ENCODE measurements at places on chromosomes 3 and 15.

DNA sequence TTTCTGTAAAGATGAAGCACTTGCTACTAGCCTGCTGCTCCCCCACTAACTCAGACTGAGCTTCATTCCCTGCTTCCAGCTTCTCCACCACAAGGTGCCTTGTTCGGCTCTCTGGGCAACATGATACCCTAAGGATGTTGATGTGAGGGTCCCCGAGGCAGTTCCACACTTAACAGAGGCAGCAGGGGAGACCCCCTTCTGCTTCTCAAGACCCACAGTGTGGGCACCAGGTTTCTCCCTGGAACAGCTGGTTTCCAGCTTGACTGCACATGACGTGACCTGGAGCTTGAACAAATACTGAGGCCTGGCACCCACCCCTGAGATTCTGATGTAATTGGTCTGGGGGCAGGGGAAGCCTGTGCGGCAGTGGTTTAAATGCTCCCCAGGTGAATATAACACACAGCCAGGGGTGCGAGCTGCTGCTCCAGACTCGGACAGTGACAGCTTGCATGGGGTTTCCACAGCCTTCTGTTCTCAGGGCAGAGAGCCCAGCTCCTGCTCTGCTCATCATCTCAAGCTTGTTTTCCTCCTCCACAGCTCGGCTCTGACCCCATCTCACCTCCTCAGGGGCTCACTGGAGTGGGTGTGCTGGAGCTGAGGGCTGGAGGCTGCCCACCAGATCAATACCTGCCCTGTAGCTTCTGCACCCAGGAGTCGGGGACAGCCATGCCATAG, 95.0 kb upstream of the HACD2 start:
- DNase-seq: no peak

- DNase-seq: no peak
Observed at GRCh38 chr3:38543586-38543985, 47.4 kb downstream of the EXOG start.

GRCh38 chr3:86605166-86605565, 385.8 kb downstream of the VGLL3 start:
- DNase-seq: no peak

- DNase-seq: no peak
Observed at GRCh38 chr3:153753035-153753434, 368.2 kb upstream of the ARHGEF26 start.
